NCI-H1105 treated with DMSO at 0.1 percent for 48 hours (cell line): ENCODE measurements at places on chromosomes 7 and 10.

GRCh38 chr7:6090738-6091505 lies 59.7 kb downstream of the ANKRD61 start:
- DNase-seq = no peak

DNA sequence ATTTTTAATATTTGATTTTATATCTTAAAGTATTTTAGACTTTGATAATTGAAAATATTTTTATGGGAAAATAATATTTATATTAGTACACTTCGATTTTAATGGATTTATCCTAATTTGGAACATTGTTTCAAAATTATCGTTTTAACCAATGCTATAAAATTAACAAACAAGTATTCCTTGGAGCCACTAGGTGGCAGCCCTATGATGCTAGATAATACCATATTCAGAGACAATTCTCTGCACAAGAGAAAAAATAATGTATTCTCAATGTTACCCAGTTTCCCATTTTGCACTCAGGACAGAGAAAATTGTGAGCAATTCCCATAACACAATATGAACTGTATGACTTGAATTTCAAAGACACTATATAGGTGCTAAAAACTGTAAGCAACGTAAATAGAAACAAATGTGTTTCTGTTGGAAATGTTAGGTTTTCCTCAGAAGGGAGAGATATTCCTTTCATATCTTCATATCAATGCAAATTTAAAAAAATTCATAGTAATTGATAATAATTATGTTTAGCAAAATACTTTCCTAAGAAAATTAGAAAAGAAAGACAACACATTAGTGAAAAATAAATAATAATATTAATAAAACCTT lies 237.8 kb downstream of the SEMA3E start:
- peak; percentile 54 for DNase-seq

DNA sequence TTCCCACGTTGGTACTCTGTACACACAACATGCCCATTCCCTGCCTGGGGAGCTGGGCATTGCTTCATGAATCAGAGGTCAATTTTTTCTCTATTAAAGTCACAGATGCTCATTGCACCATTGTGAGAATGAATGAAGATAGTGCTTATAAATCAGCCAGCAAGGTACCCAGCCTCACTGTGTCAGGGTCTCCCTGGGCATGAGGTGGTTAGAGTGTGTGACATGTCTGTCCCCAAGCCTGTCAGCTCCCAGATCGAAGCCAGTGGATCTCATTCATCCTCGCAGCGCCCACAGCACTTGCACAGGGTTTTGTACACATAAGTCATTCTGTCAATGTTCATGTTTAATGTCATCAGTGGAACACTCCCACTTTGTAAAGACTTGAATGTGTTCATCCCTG lies 126.8 kb downstream of the EGFR start:
- no peak for DNase-seq

- no peak for DNase-seq
Observed at GRCh38 chr10:24744946-24745345, 21.3 kb upstream of the ARHGAP21 start.

- DNase-seq = peak; percentile 23
Observed at GRCh38 chr7:132455378-132455777, 120.9 kb downstream of the PLXNA4 start.

- no peak for DNase-seq
Observed at GRCh38 chr10:129078746-129079145, 388.3 kb upstream of the MGMT start.

- no peak for DNase-seq
Observed at GRCh38 chr7:114141415-114141814, 222.6 kb upstream of the PPP1R3A start.

- no peak for DNase-seq
Observed at GRCh38 chr7:84191842-84192241, 2.7 kb downstream of the SEMA3A start.

DNA sequence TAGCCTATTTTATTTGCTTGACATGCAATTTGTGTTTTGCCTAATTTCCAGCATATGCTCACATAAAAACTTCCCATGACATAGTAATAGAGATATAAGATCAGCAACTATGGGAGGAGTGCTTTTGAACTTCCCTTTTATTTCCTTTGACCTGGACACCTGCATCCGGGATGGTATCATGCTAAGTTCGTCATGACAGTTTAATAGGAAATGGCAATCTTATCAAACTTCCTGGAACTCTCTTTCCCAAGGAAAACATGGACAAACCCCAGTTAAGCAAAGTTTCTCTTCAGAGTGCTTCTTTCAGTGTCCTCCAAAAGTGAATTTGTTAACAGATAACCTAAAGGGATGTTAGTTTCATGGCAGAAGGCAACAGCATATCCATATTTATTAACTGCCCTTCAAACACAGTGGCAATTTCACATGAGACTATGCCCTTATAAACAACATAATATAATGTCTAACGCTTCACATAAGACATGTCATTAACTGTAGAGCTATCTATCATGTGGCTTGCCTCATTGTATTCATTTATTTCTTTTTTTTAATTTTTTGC lies 474.7 kb upstream of the SEMA3A start:
- no peak for DNase-seq

GRCh38 chr7:126378642-126379041 lies 874.1 kb downstream of the GRM8 start:
- DNase-seq = no peak

DNA sequence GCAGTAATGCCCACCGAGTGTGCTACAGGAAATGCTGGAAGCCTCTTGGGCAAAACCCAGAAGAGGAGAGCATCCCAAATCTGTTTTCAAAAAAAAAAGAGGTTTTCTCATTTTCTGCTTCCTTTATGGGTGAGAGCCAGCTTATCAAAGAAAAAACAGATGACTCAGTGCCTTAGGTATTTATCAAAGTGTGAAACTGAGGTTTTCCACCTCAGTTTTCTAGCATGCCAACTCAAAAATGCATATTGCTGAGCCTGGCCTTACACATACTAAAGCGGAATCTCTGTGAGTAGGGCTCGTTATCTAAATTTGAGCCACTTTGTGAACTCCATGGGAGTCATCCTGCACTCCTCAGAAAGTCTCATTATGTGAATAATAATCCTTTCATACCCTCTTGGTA lies 705.1 kb downstream of the SUGCT start:
- no peak for DNase-seq

DNA sequence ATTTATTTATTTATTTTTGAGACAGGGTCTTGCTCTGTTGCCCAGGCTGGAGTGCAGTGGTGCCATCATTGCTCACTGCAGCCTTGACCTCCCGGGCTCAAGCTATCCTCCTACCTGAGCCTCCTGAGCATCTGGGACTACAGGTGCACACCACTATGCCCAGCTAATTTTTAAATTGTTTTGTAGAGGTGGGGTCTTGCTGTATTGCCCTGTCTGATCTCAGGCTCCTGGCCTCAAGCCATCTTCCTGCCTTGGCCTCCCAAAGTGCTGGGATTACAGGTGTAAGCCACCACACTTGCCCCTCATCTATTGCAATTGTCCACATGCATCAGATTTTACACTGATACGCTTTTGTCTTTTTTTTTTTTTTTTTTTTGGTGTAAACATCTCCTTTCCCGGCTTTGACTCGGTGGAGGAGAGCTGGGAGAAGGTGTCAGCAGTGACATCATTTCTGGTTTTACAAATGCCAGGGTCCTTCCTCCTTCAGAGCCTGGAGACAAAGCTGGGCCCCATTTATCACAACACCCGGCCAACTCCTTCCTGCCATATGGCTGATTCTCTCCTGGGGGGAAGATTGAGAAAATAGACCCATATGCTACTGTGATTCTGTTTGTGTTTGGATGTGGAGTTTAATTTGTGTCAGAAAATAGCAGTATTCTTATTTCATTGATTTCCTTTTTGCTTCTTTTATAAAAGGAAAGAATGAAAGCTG lies 61.3 kb downstream of the GALNT17 start:
- no peak for DNase-seq
